ENCODE measurements at places on chromosomes 1 and 21.

DNA sequence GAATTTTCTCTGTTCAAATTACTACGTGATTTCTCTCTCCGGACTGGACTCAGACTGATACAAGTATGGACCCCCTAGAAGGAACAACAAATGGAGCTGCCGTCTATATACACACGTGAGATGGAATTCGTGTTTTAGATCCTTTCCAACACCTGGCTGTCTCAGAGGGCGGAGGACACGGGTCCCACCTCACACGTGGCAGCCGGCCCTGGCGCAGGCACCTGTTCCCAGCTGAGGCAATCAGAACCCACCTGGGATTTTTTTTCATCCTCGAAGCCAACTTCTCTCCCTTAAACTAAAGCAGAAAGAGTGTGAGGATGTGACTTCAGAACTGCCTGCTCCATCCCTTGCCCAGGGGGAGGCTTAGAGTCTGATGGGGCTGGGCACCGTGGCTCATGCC is 34.1 kb upstream of the SCCPDH start:
- no peak for DNase-seq

DNA sequence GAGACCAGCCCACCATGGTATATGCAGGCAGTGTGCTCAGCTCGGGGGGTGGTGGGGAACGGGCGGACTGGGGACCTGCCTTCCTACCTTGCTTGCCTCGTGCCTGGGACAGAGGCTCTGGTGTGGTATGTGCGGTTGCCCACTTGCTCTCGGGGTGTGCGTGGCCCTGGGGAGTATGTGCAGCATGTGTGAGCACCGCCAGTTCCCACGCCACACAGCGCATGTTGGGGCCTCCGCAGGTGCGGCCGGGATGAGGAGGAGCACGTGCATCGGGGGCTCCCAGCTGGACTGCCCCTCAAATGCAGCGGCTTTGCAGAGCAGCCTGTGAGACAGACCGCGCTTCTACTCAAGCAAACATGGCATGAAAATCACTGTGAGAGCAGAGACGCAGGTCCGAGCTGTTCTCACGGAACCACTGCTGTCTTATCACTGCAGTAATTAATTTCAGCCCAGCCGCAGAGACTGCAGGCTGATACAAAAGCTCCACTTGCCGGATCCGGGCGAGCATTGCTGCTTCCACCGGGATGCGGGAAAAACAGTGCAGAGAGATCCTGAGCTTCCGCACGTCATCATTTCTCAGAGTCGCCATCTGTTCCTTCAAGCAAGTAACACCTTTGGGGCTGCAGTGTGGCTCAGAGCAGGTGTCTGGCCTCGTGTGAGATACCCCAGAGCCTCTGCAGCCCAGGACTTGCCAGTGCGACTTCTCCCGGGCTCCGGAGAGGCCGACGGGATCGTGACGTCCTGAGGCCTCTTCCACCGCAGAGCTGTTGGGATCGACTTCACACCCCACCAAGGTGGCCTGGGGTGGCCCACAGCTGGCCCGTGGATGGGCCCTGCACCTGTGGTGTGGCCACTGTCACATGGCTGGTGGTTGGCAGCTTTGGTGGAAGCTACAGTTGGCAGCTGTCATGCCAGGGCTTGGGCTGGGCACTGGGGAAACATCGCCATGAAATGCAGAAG is 92.6 kb upstream of the ACTRT2 start:
- DNase-seq = no peak

GRCh38 chr21:39822042-39822441 is 45.2 kb upstream of the PCP4 start:
- DNase-seq = no peak

DNA sequence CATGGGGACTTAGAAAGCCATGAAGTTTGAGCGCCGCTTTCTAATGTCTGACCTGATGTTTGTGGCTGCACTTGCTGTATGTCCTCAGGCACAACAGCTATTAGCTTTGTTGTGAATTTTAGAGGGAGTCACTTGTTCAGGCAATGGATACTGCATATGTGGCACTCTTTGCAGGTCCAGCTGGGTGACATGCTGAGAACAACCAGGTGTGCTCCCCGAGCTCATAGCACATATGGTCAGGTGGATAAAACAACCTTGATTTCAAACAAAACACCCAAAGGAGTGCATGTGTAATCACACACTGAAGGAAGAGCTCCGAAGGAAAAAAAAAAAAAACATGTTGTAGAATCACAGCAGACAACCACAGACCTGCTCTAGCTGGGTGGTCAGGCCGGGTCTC is 178.6 kb downstream of the BACH1 start:
- DNase-seq = no peak

DNA sequence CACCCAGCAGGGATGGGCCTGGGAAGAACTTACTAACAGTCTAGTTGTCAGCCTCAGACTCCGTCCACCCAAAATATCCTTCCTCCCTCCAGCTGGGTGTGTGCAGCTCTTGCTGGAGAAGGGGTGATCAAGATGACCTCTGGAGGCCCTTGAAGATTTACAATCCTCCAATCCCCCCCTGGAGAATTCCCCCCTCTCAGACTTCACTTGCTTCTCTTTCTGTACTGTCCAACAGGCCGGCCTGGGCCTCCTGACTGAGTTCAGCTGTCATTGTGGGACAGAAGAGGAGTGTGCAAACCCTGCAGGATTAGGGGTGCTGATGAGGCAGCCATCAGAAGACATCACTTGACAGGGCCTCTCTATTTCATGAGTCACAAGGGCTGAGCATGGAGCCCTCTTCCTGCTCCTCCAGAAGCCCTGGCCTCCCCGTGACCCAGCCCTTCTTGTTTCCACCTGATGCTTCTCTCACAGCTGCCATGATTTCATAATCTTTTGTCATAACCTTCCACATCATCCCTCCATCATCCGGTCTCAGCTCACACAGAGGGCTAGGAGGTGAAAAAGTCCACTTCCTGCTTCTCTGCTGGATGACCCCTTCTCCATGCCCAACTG is 17.5 kb upstream of the IGFN1 start:
- peak; percentile 66 for DNase-seq

Measured in inflammatory macrophage (primary cell).